ENCODE measurements at places on chromosomes 12 and 14. TPM values are rescaled to one million over a fixed set of nuclear protein-coding genes. Genes with fewer than 3 reads are reported as not detected.

- DNase-seq = peak; percentile 61
- peaks cover 12% of the 10 kb centered on the region for H3K4me1 ChIP-seq
- no peak overlapping the region for H3K4me3 ChIP-seq
- no peak overlapping the region for H3K27ac ChIP-seq
Measured at GRCh38 chr14:70036665-70037064, 152.1 kb downstream of the SLC8A3 start.

DNA sequence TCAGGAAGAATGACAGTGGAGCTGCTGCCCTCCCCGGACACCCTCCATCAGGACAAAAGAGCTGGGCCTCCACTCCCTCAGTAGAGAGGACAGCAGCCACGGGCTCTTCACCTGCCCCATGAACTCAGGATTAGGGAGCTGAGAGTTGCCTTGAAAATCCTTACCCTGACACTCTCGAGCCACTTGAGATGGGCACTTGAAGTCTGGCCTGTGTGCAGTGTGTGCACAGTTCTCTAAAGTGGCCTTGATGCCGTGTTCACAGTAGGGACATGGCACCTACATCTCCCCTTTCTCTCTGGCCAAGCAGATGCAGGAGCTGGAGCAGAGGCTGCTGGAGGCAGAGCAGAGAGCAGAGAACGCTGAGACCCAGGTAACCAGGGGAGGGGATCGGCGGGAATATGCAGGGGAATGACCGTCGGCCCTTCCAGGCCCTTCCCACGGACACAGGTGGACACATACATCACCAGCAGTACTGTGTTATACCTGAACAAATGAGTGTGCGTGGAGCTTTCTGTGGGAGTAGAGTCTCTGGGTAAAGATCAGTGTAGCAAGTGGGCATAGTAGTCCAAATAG lies 22.5 kb downstream of the PLEKHH1 start:
- H3K36me3 ChIP-seq = no peaks in the 10 kb centered on the region
- no peaks in the 10 kb centered on the region for H3K27me3 ChIP-seq
- H3K4me1 ChIP-seq = no peaks in the 10 kb centered on the region

GRCh38 chr12:87150969-87151662 lies 878.1 kb downstream of the C12orf50 start:
- no peaks in the 10 kb centered on the region for H3K27me3 ChIP-seq
- H3K36me3 ChIP-seq = no peaks in the 10 kb centered on the region
- no peaks in the 10 kb centered on the region for H3K4me1 ChIP-seq
- peak; percentile 3 for DNase-seq
- H3K27ac ChIP-seq = no peak overlapping the region

DNA sequence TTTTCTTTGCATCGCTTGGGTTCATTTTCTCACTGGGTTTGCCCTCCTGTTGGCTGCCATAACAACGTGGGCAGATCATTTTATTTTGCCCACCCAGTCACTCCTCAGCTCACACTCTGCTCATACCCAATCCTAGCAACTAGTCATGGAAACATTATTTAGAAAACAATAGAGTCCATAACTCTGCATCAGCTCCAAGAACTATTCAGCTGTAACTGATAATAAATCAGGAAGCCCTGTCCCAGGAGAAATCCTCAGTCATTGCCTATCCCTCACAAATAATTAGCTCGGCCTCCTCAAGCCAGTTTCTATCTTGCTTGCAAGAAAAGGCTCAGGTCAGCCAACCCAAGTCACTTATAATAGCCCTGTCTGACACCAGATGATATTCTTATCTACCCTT lies 43.2 kb downstream of the RTN1 start:
- DNase-seq = no peak
- H3K27ac ChIP-seq = no peak overlapping the region
- H3K4me1 ChIP-seq = peaks cover 28% of the 10 kb centered on the region
- H3K27me3 ChIP-seq = no peaks in the 10 kb centered on the region
- H3K4me3 ChIP-seq = no peak overlapping the region

DNA sequence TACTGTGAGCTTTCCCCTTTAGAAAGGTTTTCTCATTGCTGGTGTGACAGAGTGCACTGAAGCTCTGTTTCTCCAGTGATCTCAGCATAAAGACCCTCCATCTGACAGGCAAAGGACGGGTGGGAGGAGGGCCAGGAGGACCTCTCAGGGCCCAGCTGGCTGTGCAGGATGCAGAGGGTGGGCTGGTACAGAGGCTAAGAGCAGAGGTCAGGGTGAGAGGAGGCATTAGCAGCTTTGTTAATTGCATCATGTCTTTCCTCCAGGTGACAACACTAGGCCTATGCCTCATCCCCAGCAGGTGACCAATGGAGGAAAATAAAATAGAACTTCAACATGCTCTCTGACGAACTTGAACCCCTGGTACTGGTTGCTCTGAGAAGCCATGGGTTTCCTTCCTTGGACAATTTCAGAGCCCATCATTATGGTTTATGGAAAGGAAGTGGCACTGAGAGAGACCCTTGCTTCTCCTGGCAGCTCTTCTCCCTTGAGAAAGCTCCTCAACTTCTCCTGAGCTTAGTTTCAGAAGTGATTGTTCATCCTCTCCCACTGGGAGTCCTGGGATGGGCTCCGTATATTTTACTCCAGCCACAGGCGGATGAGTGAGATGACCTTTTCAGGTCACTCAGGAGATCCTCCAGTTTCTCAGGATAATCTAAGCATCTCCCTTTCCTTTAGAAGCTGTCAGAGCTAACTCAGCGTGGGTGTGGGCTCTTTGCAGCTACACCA lies 45.8 kb upstream of the ATP23 start:
- no peaks in the 10 kb centered on the region for H3K27me3 ChIP-seq
- H3K36me3 ChIP-seq = no peaks in the 10 kb centered on the region
- peak overlapping the region; percentile 39 for H3K4me3 ChIP-seq

- no peak for DNase-seq
- no peaks in the 10 kb centered on the region for H3K4me1 ChIP-seq
- H3K4me3 ChIP-seq = no peak overlapping the region
- no peak overlapping the region for H3K27ac ChIP-seq
- H3K27me3 ChIP-seq = no peaks in the 10 kb centered on the region
- H3K36me3 ChIP-seq = no peaks in the 10 kb centered on the region
Measured at GRCh38 chr12:131422187-131422520, 288.7 kb upstream of the SFSWAP start.

The STON2 gene
- 25.0 TPM for total RNA-seq

The KRT74 gene
- total RNA-seq = not detected

The PAH gene
- 0.07 TPM for total RNA-seq

The VDR gene
- 0.09 TPM for total RNA-seq

The KRT82 gene
- not detected for total RNA-seq

All from neural progenitor cell (in vitro differentiated cells).